IMR-90 (cell line): ENCODE measurements at places on chromosomes 4 and X. TPM values are rescaled to one million over a fixed set of nuclear protein-coding genes. Genes with fewer than 3 reads are reported as not detected.

DNA sequence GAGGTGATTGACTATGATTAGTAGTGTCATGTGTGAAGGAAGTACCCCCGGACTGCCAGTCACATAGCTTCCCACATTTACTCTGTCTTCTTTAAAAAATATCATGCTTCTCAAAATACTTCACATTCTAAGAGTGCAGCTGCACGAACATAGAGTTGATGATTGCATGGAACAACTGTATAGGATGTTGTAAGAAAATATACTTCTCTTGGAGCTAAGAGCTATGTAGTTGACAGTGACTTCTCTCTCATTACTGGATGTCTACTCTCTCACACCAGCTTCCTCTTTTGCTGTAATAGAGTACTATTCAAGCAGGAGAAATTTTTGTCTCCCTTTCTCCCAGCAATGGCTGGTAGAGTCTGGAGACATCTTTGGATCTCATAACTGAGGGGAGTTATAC, 99.4 kb upstream of the PUDP start:
- DNase-seq, result no peak

GRCh38 chr4:124201636-124202035, 510.9 kb downstream of the ANKRD50 start:
- DNase-seq, result no peak

GRCh38 chrX:154366666-154367055, 7.8 kb downstream of the FLNA start:
- DNase-seq, result no peak

DNA sequence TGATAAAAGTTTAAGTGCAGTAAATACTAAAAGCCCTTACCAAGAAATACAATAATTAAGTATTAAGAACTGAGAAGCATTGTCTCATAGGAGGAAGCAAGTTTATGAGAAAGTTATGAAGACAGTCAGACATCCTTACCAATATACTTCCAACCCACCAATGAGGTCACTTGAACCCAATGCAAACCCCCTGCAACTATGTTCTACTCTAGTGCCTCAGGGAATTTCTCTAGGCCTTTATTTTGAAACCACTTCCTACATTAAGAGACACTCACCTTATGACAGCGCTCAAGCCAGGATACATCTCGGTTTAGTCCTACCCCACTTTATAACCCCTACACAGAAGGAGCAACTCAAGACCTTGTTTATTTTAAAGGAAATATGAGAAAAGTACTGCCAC, 61.3 kb downstream of the STPG2 start:
- no peak for DNase-seq

GRCh38 chr4:55864577-55865223, 11.3 kb downstream of the EXOC1 start:
- no peak for DNase-seq

DNA sequence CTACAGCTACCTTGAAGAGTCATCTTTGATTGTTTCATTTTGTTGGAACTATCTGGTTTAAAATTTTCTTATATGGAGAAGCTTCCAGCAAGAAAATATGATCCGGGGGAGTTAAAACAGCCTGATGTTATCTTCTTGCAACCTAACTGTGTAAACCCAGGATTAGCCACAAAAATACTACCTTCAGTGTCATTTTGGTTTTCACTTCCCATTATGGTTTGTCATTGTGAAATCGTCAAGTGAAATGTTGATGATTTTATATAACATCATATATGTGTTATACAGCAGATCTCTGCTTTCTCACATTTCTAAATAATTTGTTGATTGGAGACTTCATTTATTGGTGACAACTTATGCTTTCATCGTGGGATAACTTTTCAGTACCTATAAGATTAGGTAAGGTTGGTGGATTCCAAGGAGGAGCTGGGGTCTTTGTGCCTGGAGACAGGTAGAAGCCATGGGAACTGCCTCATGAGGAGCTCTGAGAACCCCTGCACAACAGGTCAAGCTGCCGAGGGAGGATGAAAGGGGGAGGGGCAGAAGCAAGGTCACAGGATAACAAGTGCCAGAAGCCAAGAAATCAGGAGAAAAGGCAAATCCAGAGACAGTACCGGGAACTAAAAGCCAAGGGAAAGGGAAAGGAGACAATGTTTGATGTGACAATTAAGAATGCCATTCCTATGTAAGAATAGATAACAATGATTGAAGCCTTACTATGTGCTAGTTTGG, 7.2 kb downstream of the ARHGAP24 start:
- DNase-seq, result no peak

GRCh38 chr4:95170176-95170575, 378.6 kb downstream of the UNC5C start:
- DNase-seq, result no peak

- no peak for DNase-seq
Measured at GRCh38 chr4:34861666-34862065, 1382.6 kb downstream of the ARAP2 start.

DNA sequence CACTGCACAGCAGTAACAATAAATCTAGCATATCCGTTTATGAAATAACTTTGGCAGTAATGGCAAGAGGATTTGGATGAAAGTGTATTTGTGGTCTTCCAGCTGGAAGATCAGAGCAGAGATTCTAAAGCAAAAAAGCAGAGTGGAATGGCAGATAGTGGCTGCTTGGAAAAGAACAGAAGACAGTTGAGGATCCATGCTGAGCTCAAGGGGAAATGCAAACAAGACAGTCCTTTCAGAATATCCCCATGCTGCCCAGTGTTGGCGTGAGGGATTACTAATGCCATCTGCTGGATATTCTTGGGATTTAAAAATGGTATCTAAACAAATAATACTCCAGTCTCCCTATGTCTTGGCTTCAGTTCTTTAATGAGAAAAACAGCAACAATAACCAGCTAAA, 629.1 kb upstream of the ATOH1 start:
- peak; percentile 29 for DNase-seq

GRCh38 chrX:124406294-124407014, 60.1 kb downstream of the SH2D1A start:
- DNase-seq, result peak; percentile 46

- DNase-seq, result peak; percentile 58
Measured at GRCh38 chr4:144716778-144717177, 70.8 kb downstream of the HHIP start.

DNA sequence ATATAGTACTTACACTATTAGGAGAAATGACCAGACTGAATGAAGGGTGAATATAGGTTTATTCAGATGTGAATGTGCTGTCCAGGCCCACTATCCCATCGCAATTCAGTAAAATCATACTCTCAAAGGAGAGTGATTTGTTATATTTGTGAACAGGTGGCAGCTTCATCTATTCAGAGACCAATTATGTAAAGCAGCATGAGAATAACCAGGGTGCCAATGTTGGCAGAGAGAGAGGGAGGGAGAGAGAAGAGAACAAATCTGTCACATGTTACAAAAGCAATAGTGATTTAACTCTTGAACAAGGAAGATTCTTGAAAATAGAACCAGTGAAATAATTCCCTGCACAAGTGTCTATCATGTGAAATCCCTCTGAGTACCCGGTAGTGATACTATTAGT, 38.9 kb upstream of the TLL1 start:
- DNase-seq, result no peak

DNA sequence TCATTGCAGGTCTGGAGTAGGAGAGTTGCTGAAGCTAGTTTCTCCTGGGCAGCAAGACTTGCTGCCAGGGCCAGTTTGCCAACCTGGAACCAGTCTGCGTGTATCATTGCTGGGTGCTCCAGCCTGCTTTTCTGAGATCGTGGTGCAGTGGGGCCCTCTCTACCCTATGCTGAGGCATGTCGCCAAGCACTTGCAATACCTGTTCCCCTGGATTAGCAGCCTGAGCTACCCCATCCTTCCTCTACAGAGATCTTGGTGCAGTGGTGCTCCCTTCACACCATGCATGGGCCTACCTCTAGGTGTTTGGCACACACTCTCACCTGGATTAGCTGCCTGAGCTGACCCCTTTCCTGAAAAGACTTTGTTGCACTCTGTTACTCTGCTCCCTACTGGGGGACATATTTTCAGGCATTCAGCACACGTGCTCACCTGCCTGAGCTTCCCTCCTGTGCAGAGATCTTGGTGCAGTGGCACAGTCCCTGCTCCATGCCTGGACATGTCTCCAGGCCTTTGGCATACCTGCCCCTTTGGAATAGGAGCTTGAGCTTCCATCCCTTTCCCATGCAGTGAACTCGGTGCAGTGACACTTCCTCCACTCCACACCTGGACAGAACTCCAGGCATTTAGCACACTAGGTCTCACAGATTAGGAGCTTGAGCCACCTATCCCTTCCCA, 133.7 kb upstream of the CXCL13 start:
- no peak for DNase-seq

- no peak for DNase-seq
Measured at GRCh38 chr4:60944060-60944459, 256.1 kb upstream of the ADGRL3 start.

- DNase-seq, result peak; percentile 86
Measured at GRCh38 chr4:40933272-40934053, 183.7 kb downstream of the NSUN7 start.

DNA sequence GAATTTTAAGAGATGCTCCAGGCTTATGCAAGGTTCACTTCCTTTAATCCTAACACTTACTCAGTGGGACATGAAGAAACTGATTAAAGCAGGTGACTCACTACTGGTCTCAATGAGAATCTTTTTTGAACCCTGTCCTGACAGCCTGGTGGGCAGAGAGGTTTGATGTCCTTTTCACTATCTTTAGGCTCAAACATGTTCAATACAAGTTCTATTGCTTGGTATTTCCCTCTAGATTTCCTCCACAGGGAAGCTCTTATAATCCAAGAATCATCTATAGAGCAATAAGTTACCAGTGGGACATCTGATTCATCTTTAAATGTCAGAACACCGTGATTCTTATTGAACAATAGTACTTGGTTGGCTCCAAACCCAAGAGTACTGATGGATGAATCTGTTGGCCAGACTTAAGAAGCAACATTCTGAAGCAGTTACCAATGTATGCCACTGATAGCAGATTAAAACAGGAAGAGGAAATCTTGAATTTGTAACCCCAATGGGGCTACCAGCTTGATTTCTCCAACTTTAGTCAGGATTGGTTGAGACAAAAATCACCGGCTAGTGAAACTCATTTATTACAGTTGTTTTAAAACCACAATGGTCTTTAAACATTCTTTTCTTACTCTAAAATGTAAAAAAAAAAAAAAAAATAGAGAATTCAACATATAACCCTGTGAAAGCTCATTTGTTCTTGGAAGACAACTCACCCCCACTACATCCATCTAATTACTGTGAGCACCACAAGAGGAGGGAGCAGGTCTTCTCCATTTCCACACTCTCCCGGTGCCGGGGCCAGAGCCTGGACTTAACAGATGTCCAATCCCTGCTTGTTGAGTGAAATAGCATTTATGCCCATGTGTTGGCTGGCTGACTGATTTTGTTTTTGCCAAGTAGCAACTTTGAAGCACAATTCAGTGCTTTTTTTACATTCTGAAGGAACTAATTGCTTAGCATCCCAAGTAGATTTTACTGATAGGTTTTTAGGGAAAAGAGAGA, 43.3 kb downstream of the FGFBP1 start:
- peak; percentile 18 for DNase-seq

DNA sequence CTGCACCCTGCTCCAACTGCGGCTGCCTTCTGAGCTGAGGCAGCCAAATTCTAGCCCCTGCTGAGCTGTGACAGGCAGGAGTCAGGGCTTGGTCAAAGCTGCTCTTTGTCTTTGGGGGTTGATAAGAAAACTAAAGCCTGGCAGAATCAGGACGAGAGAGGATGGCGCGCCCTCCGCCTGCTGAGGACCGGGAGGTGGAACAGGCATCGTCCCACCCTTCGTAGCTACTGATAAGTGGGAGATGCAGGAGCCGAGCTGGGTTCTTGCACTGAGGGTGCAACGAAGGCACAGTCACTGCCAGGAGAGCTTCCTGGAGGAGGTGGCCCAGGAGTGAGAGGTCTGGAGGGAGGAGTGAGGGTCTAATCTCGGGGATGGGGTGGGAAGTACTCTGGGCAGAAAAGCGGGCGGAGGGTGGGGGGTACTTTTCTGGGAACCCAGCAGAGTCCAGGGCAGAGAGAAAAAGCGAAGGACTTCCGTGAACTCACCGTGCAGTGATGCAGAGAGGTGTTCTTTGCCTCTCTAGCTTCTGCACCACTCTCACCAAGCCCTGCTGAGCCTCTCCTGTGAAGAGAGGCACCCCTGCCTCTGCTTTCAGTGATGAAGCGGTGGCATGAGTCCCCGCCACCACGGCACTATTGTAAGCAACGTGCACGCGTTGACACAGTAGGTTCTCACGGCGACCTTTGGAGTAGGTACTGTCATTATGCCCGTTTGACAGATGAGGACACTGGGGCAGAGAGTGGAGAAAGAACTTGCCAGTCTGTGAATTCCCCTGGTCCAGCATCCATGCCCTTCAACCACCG, 107.8 kb downstream of the SORCS2 start:
- DNase-seq, result no peak

DNA sequence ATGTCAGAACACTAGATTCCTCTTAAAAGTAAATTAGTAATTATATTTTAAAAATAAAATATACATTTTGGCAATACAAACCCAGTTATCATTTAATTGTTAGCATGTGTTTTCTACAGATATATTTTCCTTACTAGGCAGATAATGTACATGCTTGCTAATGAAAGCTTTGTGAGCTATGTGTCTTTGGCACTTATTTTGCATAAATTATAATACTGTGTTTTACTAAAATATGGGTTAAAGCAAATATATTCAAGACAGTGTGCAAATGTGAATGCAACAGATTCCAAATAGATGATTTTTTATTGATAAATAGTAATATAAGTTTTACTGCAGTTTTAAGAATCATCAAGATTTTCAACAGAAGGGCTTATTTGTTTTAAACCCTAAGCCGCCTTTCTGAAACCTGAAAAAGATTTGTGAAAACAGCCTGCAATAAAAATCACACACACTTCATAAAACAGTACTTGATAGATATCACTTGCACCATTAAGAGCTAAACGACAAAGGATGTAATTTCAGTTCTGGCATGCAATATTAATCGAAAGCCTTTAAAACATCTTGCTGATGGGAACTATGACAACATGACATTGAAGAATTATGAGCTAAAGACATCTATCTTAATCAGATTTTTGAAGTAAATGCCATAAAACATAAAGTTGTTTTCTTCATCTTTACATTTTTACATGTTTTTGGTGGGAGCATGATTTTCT, 333.3 kb downstream of the DCTD start:
- DNase-seq, result no peak

DNA sequence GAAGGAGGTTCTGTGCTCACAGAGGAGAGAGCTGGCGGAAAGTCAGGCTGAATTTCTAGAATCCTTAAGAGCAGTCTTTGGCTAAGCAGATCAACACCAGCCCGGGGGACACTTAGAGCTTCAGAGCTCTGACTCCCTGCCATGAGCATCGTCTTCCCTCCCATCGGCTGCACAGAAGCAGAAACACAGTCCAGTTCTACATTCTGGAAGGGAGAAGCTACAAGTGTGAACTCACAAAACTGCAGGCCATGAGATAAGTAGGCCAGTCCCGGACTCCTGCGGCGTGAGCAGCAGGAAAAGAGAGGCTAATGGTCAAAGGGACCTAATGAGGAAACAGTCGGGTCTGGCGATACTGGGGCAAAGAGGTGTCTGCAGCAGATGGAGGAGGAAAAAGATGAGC, 211.5 kb downstream of the DHX15 start:
- no peak for DNase-seq

Gene FAM9B
- not detected in 2 replicates for total RNA-seq

Gene DCLK2
- 10.8 and 11.3 TPM in 2 replicates for total RNA-seq

Gene PDE5A
- 567 and 770 TPM in 2 replicates for total RNA-seq

Gene FOXR2
- not detected in 2 replicates for total RNA-seq

Gene PAGE4
- total RNA-seq, result not detected in 2 replicates

Gene PAQR3
- total RNA-seq, result 11.5 and 20.0 TPM in 2 replicates

Gene CFAP47
- total RNA-seq, result under 0.01 TPM in 1 of 2 replicates, not detected in the other

Gene DMP1
- not detected in 2 replicates for total RNA-seq

Gene GPR78
- total RNA-seq, result under 0.01 TPM in 2 replicates

Gene GYPA
- not detected in 2 replicates for total RNA-seq

Gene RPL34
- total RNA-seq, result 590 and 1,435 TPM in 2 replicates
